ENCODE measurements at places on chromosomes 3 and 15. TPM values are rescaled to one million over a fixed set of nuclear protein-coding genes. Genes with fewer than 3 reads are reported as not detected.

ERICH6 gene
- total RNA-seq = not detected

DNA sequence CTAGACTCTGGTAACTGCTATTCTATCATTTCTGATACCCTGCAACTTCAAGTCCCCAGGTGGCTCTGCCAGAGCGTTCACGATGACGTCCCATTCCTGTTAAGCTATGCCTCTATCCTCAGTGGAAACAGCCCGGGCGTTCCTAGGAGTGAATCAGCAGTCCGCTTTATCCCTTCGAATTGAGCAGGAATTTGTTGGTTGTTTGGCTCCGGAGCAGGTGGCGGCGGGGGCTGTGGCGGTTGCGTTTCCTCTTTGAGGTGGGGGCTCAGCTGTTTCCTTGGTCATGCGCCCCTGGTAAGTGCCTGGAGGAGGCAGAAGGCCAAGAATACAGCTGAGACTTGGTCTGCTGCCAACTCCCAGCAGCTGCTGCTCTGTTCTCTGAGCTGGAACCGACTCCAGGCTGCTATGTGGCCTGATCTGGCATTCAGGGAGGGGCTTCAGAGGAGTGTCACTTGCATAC lies 25.2 kb downstream of the ARPP21 start:
- DNase-seq = no peak

- no peak for DNase-seq
These were observed 488 bp downstream of the THSD4 start for GRCh38 chr15:71115567-71116351.

- DNase-seq = no peak
These were observed 84.7 kb downstream of the PPP2R3A start for GRCh38 chr3:136050250-136050649.

DNA sequence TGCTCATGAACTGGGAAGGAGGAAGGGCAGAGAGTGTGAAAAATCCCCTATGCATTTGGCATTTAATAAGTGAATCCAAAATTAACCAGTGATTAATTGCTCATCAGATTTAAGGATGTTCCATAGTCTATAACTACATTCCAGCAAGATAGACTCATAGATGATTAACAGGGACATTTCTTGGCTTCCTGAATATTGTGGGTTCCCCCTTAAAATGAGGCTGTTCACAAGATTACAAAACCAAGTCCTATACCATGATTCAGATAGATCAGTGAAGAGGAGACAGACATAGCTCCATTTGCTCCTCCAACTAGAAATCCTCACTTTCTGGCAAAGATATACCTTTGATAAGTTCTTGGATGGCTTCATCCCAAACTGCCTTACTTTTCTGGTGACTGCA lies 15.4 kb downstream of the RASGRP1 start:
- DNase-seq = no peak

GRCh38 chr3:132417695-132418411 lies 551 bp downstream of the DNAJC13 start:
- no peak for DNase-seq

GRCh38 chr3:169146866-169147237 lies 516.7 kb downstream of the MECOM start:
- no peak for DNase-seq

- no peak for DNase-seq
These were observed 149.6 kb downstream of the PDZRN3 start for GRCh38 chr3:73475175-73475574.
